ENCODE measurements at places on chromosomes 3 and 15.

GRCh38 chr15:33699691-33700447, 268.4 kb upstream of the CHRM5 start:
- peak; percentile 11 for DNase-seq

GRCh38 chr15:39909007-39909406, 11.1 kb downstream of the GPR176 start:
- DNase-seq = no peak

DNA sequence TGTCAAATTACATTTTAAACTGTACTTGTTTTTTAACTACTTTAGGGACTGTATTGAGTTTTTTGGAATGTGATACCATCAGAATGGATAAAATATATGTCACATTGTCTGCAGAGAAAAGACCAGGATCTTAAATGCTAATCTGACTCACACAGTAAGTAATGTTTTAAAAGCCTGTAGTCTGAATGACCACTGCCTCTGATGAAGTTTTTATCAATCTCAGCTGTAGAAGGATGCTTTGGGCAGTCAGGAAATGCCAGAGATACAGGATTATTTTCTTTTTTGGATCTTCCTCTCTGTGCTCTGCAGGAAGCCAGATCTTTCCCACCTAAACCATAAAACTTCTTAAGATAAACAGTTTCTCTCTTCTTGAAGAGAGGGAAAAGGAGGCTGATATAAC, 73.1 kb upstream of the PRTG start:
- no peak for DNase-seq

DNA sequence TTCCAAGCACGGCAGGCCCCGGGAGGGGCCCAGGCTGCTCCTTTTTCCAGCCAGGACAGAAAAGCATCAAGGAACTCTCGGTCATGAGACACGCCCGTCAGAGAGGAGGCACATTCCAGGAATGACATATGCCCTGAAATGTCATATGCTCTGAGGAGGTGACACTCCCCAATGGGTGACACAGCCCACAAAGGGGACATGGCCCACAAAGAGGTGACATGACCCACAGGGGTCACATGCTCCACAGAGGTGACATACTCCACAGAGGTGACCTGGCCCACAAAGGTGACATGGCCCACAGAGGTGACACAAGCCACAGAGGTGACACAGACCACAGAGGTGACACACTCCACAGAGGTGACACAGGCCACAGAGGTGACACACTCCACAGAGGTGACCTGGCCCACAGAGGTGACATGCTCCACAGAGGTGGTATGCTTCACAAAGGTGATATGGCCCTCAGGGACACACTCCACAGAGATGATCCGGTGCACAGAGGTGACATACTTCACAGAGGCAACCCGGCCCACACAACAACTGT, 79.2 kb downstream of the ABHD5 start:
- DNase-seq = no peak

- DNase-seq = no peak
Observed at GRCh38 chr3:56610669-56611335, 53.8 kb downstream of the CCDC66 start.

- no peak for DNase-seq
Observed at GRCh38 chr3:197028728-197029510, 698 bp downstream of the MELTF start.

- DNase-seq = no peak
Observed at GRCh38 chr15:85616549-85617110, 178.1 kb downstream of the KLHL25 start.

- DNase-seq = peak; percentile 50
Observed at GRCh38 chr3:52524258-52524751, 9.4 kb downstream of the NT5DC2 start.

- DNase-seq = no peak
Observed at GRCh38 chr3:2838546-2839157, 271.5 kb downstream of the IL5RA start.

DNA sequence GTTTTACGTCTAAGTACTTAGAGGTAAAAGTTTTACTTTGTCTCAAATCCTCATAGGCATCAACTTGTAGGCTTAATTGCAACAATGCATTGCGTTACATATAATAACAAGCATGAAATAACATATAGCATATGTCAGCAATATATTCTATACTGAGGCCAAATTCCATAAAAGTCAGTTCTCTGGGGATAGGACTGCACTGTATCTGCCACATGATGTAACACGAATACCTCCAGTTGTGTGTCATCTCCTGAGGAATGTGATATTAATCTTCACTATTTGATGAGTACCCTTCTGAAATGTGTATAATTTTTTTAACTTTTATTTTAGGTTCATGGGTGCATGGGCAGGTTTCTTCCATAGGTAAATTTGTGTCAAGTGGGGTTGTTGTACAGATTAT, 126.4 kb downstream of the IMPG2 start:
- DNase-seq = no peak

GRCh38 chr3:134794950-134795745, at the start of gene EPHB1:
EPHB1 (plus strand) TSS chr3:134795260.
- peak; percentile 80 for DNase-seq

DNA sequence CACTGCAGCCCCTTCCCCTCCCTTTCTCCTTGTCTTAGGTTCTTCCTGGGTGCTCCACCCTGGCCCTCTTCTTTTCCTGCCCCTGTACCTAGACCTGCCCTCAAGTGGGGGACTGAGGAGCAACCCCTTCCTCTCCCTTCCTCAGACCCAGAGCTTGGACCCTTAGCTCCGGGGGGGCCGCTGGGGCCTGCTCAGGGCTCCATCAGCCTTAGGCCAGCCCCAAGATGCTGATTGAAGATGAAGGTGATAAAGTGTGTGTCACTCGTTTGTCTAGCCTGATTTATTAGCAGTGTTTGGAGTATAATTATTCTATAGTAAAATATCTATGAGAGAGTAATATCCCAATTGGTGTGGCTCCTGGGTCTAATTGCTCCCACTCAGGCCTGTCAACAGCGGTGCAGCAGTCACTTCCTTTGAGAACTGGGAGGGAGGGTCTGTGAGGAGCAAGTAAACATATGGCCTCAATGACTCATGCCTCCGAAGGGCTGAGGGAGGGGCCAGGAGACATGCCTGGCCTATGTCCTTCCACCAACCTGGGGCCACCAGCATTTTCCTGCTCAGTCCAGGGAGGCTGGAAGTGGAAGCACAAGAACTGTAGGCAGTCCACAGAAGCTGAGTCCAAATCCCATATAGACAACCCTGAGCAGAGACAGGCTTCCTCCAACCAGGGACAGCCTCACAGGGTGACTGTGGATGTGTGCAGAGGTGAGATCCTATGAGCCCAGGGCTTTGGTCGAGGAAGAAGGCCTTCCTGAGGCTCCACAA, 123.2 kb downstream of the DNAJB8 start:
- peak; percentile 72 for DNase-seq

DNA sequence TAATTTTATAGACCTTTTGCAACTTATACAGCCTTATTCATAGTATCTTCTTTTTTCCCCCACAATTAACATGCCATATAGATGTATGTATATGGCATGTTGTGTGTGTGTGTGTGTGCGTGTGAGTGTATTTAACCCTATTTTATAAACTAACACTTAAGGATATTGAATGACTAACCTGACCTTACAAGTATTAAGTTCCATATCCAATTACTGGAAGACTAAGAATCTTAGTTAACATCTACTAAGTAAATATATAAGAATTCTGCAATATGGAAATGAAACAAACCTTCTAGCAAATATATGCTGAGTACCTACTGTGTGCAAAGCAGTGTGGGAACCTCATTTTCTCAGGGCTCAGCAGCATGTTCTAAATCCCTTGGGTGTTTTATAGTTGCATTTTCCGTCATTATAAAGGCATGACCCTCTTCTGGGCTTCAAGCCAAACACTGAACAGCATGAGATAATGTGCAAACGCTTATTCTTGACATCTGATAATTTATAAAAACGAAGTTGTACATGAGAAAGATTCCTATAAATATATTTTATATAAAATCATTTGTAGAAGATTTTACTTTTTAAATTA, 105.5 kb downstream of the NLGN1 start:
- no peak for DNase-seq

GRCh38 chr15:58631319-58631718, 118.2 kb downstream of the ADAM10 start:
- DNase-seq = no peak

DNA sequence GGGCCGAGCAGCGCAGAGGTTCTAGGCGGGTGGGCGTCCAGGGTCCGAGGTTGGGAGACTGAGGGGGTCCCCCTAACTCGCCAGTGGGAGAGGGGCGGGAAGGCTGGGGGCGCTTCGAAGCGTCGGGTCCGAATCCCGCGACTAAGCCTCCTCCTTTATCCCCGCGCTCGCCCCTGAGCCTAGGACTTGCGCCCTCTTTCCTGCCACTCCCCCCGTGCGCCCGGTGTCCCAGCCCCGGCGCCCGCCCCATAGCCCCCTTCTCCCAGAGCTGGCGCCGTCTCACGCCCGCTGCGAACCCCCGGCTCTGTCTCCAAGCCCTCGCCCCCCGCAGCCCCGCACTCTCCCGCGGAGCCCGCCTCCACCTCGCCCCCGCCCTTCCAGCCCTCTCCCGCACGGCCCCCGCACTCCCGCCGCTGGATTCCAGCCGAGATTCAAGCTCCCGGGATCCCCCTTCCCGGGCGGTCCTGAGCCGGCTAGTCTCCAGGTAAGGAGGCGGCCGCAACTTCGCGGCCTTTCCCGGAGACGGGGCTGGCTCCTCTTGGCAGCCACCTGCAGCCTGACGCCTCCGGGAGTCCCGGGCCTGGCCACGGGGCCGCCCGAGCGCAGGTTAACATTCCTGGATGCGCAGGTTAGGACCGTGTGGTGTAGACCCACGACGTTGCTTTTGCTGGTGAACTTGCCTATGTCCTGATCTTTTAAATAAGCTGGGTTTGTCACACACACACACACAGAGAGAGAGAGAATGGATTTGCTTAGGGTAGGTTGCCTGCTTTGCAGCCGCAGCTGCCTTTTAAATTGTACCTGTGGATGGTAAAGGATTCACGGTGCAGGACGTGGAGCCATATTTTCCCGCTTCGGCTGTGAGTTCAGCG, 563 bp downstream of the PXYLP1 start:
- peak; percentile 28 for DNase-seq

GRCh38 chr3:53834429-53835095, 11.7 kb downstream of the CHDH start:
- peak; percentile 53 for DNase-seq

Measured in NB4 (cell line).